Lower lobe of right lung (tissue), 2 donors: ENCODE measurements at places on chromosomes 4 and X. TPM values are rescaled to one million over a fixed set of nuclear protein-coding genes. Genes with fewer than 3 reads are reported as not detected.

GRCh38 chr4:113169368-113169767, 119.9 kb downstream of the ANK2 start:
- H3K27me3 ChIP-seq: no peaks in the 10 kb centered on the region
- no peak for DNase-seq
- H3K4me3 ChIP-seq: no peak overlapping the region
- H3K27ac ChIP-seq: no peak overlapping the region
- no peaks in the 10 kb centered on the region for H3K36me3 ChIP-seq
- no peaks in the 10 kb centered on the region for H3K4me1 ChIP-seq

Gene LONRF3
- 27.6 TPM for total RNA-seq

Gene ERAS
- not detected for total RNA-seq

Gene PABPC1L2B
- total RNA-seq: not detected

Gene VEGFC
- 16.1 TPM for total RNA-seq

Gene PNCK
- total RNA-seq: not detected

Gene UGT2B7
- total RNA-seq: not detected

GRCh38 chr4:105068516-105068915, 78.2 kb upstream of the TET2 start:
- H3K27me3 ChIP-seq: no peaks in the 10 kb centered on the region
- no peak overlapping the region for H3K27ac ChIP-seq

DNA sequence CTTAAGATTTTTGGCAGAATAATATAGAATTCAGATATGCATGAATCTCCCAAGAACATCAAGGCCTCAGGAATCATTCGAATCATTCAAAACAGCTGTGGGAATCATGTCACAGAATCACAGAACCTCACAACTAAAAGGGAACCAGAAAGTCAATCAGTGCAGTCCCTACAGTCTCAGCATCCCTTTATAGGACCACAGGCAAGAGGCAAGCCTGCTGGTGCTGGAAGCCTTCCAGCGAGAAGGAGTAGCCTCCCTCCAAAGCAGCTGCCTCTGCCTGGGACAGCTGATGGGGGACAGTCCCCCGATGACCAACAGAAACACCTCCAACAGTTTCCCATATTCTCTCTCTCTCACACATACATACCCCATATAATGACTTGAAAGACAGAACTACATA, 20.7 kb downstream of the QDPR start:
- peaks cover 84% of the 10 kb centered on the region for H3K36me3 ChIP-seq
- no peak overlapping the region for H3K27ac ChIP-seq
- no peaks in the 10 kb centered on the region for H3K27me3 ChIP-seq
- H3K4me1 ChIP-seq: peaks cover 11% of the 10 kb centered on the region

GRCh38 chrX:617891-618290, 12.7 kb upstream of the SHOX start:
- no peaks in the 10 kb centered on the region for H3K4me1 ChIP-seq
- H3K27ac ChIP-seq: no peak overlapping the region
- H3K27me3 ChIP-seq: peaks cover 24% of the 10 kb centered on the region
- H3K36me3 ChIP-seq: no peaks in the 10 kb centered on the region
- DNase-seq: no peak

Gene MAGEA1
- not detected for total RNA-seq

Gene S100P
- total RNA-seq: 16.1 TPM

Gene MND1
- 0.83 TPM for total RNA-seq

DNA sequence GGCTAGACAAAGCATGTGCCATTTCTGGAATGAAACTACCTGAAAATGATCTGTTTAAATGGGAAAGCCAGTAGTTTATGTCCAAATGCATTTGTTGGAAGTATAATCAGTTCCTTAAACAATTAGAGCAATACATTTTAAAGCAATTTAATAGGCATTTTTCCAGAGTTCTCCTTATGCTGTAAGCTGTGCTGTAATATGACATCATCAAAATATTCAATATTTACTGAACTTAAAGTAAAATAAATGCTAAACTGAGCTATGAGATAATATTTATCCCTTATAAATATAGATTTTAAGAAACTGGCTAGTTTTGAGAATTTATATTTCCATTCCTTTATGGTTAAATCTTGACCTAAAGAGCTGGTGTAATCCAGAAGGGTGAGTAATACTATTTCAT, 7.9 kb downstream of the SLC4A4 start:
- no peaks in the 10 kb centered on the region for H3K36me3 ChIP-seq
- H3K27me3 ChIP-seq: no peaks in the 10 kb centered on the region
- no peak overlapping the region for H3K27ac ChIP-seq
- H3K4me3 ChIP-seq: no peak overlapping the region
- DNase-seq: no peak

- H3K36me3 ChIP-seq: no peaks in the 10 kb centered on the region
- no peaks in the 10 kb centered on the region for H3K27me3 ChIP-seq
- no peak overlapping the region for H3K27ac ChIP-seq
- no peaks in the 10 kb centered on the region for H3K4me1 ChIP-seq
- H3K4me3 ChIP-seq: no peak overlapping the region
Observed at GRCh38 chrX:46381630-46382029, 163.6 kb downstream of the ZNF674 start.

DNA sequence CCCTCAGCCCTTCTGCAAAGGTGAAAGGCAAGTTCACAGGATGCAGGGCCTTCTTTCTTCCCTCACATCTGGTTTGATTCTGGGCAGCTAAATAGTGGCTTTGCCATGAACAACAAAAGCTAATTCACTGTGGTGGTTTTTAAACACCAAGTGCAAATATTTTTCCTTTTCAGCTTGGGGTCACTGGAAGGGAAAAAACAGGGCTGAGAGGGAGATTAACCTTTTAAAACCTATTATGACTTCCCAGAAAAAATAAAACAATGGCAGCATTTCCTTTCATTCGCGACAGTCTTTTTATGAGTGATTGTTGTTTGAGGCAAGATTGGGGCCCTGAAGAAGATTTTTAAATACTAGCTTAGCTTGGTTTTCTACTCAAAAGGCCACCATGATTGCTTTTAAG, 103.7 kb upstream of the SCML1 start:
- no peaks in the 10 kb centered on the region for H3K36me3 ChIP-seq
- no peaks in the 10 kb centered on the region for H3K27me3 ChIP-seq
- no peaks in the 10 kb centered on the region for H3K4me1 ChIP-seq
- no peak overlapping the region for H3K4me3 ChIP-seq

GRCh38 chr4:76972306-76972705, 22.8 kb downstream of the SEPTIN11 start:
- no peaks in the 10 kb centered on the region for H3K27me3 ChIP-seq
- H3K4me1 ChIP-seq: no peaks in the 10 kb centered on the region
- H3K4me3 ChIP-seq: no peak overlapping the region
- no peak for DNase-seq
- H3K27ac ChIP-seq: no peak overlapping the region

DNA sequence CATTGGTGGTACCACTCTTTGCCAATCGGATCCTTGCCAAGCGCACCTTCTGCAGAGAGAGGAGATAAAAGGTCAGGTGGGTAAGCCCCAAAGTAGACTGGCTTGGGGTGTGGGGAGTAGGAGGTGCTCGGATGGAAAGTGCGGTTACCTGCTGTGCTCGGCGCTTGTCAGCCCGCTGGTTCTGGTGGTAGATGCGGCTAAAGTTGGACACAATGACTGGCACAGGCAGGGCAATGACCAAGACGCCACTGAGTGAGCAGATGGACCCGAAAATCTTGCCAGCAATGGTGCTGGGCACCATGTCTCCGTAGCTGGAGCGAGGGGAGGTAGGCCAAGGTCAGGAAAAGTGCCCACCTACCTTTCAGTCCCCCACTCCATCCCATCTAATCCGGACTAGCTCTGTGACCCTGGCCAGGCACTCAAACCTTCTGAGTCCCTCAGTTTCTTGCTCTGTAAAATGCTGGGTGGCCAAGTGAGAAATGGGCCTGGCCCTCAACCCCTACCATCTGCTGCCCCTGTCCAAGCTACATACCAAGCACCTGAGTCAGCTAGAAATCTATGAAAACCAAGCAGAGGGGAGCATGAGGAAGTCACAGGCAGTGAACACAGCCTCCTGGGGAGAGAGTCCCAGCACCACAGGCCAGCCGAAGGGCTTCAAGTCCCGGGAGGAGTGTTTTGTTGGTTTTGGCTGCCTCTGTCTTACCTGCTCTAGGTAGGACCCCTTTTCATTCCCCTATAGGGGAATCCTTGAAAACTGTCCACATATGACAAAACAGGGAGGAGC, 4.7 kb downstream of the KCND1 start:
- H3K4me1 ChIP-seq: peaks cover 6% of the 10 kb centered on the region
- H3K27me3 ChIP-seq: no peaks in the 10 kb centered on the region
- H3K4me3 ChIP-seq: no peak overlapping the region
- no peaks in the 10 kb centered on the region for H3K36me3 ChIP-seq
- no peak overlapping the region for H3K27ac ChIP-seq
- DNase-seq: no peak

DNA sequence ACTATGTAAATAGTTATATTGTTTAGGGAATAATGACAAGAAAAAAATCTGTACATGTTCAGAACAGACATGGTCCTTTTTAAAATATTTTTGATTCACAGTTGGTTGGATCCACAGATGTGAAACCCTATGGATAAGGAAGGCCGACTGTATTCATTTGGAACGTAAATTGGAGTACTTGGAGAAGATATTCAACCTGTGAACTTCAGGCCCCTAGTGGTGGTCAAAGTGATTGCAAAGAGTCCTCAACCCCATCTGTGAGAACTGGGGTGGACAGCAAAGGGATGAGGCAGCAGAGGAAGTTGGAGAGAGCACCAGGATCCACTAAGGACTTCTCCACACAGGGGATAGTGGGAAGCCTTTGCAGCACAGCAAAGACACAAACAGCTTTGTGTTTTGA, 6.2 kb upstream of the CXCL13 start:
- no peak overlapping the region for H3K27ac ChIP-seq
- H3K36me3 ChIP-seq: no peaks in the 10 kb centered on the region
- H3K4me1 ChIP-seq: peaks cover 6% of the 10 kb centered on the region
- H3K4me3 ChIP-seq: no peak overlapping the region

- no peak overlapping the region for H3K4me3 ChIP-seq
- DNase-seq: no peak
- no peak overlapping the region for H3K27ac ChIP-seq
- H3K27me3 ChIP-seq: no peaks in the 10 kb centered on the region
- H3K4me1 ChIP-seq: no peaks in the 10 kb centered on the region
Observed at GRCh38 chr4:159390648-159391047, 287.8 kb downstream of the RAPGEF2 start.

DNA sequence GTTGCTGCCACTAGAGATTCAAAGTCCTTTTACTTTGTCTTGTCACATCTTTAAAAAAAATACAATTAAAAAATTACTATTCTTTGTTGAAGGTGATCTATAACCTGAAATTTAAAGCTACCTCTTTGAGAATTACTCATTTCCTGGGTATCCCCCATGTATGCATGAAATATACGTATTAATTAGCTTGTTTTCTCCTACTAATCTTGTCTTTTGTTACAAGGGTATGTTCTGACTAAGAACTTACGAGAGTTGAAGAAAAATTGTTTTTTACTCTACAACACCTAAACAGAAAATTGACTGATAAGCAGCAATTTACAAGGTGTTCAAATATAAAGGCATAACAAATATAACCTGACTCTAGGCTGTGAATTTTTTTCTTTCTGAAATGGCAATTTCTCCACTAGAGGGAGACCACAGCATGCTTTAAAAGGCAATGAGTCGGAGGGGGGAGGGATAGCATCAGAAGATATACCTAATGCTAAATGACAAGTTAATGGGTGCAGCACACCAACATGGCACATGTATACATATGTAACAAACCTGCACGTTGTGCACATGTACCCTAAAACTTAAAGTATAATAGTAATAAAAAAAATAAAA, 249.6 kb downstream of the OPHN1 start:
- H3K27ac ChIP-seq: no peak overlapping the region
- no peaks in the 10 kb centered on the region for H3K4me1 ChIP-seq
- no peaks in the 10 kb centered on the region for H3K36me3 ChIP-seq
- no peaks in the 10 kb centered on the region for H3K27me3 ChIP-seq
- no peak for DNase-seq

- no peaks in the 10 kb centered on the region for H3K27me3 ChIP-seq
- no peaks in the 10 kb centered on the region for H3K36me3 ChIP-seq
- no peak overlapping the region for H3K27ac ChIP-seq
- H3K4me3 ChIP-seq: no peak overlapping the region
- H3K4me1 ChIP-seq: no peaks in the 10 kb centered on the region
Observed at GRCh38 chr4:9835430-9835829, 54.0 kb downstream of the DRD5 start.

Gene MMRN1
- total RNA-seq: 42.6 TPM

DNA sequence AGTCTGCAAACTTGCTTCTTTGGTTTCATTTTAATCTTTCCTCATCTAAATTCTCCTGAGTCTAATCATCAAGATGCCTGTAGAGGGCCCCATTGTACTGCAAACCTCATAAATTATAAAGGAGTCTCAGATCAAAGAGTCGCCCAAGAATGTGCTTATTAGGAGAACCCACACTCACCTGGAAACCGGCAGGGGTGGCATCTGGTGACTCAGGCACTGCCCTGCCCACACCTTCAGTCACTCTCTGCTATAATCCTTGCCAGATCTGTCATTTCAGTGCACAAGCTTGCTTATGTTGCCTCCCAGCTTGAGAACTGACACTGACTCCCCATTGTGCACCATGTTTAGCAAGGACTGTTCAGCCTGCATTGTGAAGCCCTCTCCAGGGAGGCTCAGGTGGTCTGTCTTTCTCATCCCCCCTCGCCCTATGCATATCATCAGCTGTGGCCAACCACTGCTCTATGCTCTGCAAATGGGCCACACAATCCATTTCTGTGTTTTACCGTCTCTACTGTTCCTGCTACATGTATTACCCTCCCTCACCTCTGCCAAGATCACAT, 12.4 kb downstream of the EPGN start:
- H3K27ac ChIP-seq: no peak overlapping the region
- no peaks in the 10 kb centered on the region for H3K27me3 ChIP-seq
- DNase-seq: peak; percentile 57
- no peak overlapping the region for H3K4me3 ChIP-seq
- H3K36me3 ChIP-seq: no peaks in the 10 kb centered on the region

DNA sequence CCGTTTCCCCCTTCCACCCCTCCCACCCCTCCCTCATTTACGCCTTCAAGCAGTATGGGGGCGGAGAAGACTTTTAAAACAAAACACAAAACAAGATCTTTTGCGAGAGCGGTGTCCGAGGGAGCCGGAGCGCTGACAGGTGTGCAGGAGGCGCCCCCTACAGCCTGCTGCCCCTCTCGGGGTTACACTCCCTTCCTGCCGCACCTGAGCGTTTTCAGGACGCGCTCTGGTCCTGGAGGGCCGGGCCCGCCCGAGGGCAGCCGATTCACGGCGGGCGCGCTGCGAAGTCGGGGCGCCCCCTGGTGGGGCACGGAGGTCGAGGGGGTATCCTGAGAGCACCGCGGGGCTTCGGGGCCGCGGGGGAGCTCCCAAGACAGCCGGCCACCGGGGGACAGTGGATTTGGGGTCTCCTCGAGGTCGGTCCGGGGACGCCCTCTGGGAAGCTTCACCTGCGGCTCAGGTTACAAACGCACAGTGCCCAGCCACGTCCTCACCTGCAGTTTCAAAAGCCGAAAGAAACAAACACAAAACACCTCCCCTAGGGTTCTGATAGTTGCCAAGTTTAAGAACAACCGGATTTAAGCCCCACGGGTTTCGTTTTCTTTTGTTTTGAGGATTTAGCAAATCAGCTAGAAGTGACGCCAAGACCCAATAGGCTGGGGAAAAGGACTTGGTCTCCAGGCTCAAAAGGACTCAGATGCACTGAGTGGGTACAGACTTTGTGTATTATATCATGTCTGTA, 8.0 kb upstream of the NEUROG2 start:
- peak overlapping the region; percentile 50 for H3K4me3 ChIP-seq
- H3K27ac ChIP-seq: no peak overlapping the region
- peaks cover 73% of the 10 kb centered on the region for H3K27me3 ChIP-seq
- DNase-seq: peak; percentile 70
- H3K4me1 ChIP-seq: peaks cover 18% of the 10 kb centered on the region

Gene HDAC8
- total RNA-seq: 26.9 TPM

- no peaks in the 10 kb centered on the region for H3K36me3 ChIP-seq
Observed at GRCh38 chrX:41870719-41871151, 52.6 kb downstream of the CASK start.
